ENCODE measurements at places on chromosomes 5 and 9.

DNA sequence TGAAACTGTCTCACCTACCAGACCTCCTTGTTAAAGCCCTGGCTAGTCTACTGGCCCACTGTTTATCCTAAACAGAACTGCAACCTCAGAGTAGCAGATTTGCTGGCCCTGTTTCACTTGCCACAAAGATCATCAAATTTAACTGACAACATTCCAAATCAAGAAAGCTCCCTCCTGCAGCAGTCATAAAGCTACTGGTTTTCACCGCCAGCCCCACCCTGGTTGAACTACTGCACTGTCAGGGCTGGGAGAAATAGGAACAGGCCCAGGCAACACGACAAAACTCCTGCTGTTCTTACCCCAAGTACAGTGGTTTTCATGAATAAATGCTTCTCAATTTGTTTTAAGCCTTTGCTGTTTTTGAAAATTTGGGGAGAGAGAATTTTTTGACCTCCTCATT, 63.0 kb downstream of the NR6A1 start:
- DNase-seq: no peak

DNA sequence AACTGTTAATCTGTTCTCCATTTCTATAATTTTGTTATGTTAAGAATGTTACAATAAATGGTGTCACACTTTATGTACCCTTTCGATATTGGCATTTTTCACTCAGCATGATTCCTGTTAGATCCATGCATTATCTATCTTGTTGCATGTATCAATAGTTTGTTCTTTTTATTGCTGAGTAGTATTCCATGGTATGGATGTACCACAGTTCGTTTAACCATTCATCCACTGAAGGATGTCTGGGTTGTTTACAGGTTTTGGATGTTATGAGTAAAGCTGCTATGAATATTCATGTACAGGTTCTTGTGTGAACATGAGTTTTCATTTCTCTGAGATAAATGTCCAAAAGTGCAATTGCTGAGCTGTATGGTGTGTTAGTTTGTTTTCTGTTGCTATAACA, 26.3 kb upstream of the CCDC112 start:
- no peak for DNase-seq

GRCh38 chr5:4862500-4862899, 277.6 kb upstream of the ADAMTS16 start:
- DNase-seq: no peak

- no peak for DNase-seq
These were observed 25.1 kb downstream of the CEMIP2 start for GRCh38 chr9:71743217-71743705.

DNA sequence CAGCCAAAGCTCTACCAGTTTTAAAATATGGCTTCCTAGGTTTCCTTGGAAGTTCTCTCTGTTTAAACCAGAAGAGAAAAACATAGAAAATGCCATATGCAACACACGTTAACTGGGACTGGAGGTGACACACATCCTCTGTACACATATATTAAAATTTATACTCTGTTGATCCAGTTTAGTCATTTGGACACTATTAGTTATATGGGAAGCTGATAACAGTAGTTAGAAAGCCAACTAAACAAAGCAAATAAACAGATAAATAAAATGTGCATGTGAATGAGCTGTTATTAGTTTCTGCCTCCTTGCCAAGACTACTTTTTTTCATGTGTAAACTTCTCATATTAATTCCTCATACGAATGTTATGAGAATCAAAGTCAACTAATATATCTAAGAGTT, 1249.2 kb upstream of the CDH6 start:
- no peak for DNase-seq

DNA sequence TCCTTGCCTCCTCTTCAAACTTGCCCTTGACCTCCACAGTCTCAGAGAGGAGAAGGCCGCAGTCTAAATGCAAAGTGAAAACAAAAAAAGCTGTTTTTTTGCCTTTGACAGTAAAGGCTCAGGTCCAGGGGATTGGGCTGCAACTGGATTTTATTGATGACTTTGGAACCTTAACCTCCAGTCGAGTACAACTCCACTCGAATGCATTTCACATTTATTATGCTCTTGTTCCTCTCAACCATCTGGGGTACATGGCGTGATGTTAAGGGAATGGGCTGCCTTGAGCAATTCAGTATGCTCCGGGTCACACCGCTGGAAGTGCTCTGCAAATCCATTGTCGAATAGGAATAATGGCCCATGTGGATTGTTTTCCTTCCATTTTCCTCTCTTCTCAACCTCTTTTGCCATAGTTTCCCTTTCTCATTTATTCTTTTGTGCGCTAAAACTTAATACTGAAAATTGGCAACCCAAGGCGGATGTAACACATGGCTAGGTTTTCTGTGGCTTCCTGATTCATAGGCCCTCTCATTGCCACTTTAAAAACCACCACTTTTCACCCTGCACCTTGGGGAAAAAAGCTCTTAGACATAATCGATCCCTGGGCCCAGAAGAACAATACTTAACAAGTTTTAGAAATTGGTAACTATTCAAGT, 34.3 kb downstream of the ITK start:
- DNase-seq: no peak

GRCh38 chr5:132674671-132675506, 1.1 kb downstream of the IL4 start:
- no peak for DNase-seq

DNA sequence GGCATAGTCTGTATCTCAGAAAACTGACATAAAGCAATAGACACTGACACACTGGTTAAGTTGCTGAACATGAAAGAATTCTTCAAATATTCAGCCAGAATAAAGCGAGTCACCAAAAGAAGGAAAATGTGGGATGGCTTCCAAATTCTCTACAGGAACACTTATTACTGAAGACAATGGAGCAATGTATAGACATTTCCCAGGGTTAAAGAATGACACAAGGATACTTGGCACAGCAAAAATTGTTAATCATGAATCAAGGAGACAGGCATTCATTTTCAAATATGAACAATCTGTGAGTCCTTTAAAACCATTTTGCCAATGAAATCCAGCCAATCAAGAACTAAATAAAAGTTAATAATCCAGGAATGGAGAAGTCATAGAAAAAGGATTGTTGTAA, 92.5 kb downstream of the MTX3 start:
- no peak for DNase-seq

- DNase-seq: no peak
These were observed 4.7 kb upstream of the YTHDC2 start for GRCh38 chr5:113508756-113509155.

DNA sequence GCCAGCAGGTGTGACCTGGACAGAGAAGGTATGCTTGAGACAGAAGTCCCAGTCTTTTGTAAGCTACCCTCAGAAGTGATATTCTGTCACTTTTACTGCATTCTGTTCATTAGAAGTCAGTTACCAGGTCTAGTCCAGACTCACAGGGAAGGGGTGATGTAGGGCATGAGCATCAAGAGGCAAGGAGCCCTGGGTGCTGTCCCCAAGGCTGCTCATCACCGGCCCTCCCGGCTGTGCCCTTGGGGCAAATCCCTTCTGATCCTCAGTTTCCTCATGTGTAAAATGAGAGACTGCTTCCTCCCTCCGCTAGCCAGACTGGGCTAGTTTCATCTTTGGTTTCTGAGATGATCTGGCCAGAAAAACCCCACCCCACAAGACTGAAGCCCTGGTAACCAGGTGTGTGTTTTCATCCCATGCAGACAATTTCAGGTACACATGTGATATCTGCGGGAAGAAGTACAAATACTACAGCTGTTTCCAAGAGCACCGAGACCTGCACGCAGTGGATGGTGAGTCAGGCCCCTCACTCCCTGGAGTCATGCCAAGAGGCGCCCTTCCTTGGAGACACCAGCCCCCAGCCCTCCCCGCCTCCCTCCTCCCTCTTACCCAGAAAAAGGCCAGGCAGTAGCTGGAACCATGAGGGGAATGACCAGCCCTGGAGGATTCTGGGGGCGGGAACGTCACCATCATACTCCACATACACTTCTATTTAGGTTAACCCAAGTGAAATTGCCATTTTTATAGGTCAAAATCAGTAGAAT, 71.0 kb downstream of the AMBP start:
- DNase-seq: no peak

- no peak for DNase-seq
These were observed 24.3 kb downstream of the RAD23B start for GRCh38 chr9:107307331-107307730.

GRCh38 chr9:98234245-98234825, 21.1 kb downstream of the TBC1D2 start:
- DNase-seq: no peak

GRCh38 chr9:78663369-78663768, 366.4 kb downstream of the PSAT1 start:
- no peak for DNase-seq

DNA sequence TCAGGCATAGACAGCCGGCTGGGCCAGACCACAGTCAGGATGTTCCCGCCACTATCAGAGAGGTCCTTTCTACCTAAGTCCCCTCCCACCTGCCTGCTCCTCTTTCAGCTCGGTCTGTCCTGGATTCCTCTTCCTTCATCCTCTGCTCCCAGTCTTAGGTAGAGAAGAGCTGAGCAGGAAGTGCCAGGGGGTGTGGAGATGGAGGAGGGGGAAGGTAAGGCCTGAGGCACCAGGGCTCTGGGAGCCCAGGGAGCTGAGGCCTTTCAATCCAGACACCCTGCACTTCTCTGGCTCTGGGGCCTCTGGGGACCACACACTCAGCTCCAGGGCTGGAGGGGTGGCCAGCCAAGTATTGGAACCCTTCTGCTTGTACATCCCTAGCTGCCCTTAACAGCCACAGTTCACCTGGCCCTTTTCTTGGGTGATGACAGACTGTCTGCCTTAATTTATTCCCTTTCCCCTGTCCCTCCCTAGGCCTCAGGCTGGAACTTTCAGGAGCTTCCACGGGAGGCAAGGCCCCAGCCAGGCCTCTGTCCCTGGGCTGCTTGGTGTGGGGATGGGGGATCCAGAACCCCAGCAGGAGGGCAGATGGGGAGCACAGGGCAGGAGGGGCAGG, 15.6 kb downstream of the IRF1 start:
- DNase-seq: no peak

GRCh38 chr5:170681013-170681433, 102.5 kb upstream of the GABRP start:
- no peak for DNase-seq

- no peak for DNase-seq
These were observed 113.6 kb downstream of the DPYSL3 start for GRCh38 chr5:147396070-147396823.

DNA sequence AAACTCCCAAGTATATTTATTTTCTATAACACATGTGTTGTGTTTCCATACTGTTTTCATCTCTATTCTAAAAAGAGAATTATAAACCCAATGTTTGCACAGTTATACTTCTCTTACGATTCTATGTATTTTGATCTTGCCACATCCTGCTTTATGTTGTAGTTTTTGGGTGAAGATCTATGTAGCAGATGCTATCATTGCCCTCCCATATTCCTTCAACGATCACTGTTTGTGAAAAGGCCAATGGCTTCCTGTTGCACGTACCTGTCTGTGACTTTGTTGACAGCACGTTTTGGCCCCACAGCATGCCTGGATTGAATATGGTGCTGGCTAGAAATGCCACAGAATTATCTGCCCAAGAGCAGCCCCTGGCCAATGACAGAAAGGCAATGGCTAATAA, 254.5 kb upstream of the EFNA5 start:
- DNase-seq: no peak

GRCh38 chr9:19946441-19947109, 157.7 kb upstream of the SLC24A2 start:
- no peak for DNase-seq

DNA sequence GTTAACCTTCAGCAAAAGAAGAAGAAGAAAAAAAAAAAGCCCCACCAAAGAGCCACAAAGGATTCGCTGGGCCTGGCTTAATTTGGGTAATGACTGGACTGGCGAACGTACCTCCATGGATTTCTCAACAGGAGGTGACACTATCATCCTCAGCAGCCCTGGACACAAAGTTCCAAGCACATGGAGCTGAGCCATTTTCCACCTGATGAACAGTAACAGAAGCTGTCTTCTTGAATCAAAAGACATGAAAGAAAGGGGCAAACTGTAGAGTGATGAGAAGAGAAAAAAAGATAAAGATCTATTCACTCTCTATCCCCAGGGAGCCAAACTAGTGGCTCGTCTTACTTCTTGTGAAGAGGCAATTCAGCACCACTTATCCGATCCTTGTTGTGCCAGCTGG, 150.2 kb upstream of the TRPM3 start:
- no peak for DNase-seq

DNA sequence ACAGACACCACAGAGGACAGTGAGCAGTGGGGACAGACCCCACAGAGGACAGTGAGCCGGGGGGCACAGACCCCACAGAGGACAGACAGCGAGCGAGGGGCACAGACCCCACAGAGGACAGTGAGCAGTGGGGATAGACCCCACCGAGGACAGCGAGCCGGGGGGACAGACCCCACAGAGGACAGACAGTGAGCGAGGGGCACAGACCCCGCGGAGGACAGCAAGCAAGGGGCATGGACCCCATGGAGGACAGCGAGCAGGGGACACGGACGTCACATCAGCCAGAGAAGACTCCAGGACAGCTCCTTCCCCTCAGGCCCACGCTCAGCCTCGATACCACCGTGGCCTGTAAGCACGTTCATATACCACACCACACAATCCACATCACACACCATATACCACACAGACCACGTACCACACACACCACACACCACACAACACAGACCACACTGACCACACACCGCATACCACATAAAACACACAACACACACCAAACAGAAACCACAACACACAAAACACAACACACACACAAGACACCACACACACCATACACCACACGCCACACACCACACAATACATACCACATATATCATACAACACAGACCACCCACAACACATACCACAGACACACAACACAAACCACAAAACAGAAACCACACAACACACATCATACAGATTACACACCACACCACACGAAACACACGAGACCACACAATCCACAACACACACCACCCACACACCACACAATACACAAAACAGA, 5.2 kb upstream of the ZDHHC11 start:
- DNase-seq: no peak

DNA sequence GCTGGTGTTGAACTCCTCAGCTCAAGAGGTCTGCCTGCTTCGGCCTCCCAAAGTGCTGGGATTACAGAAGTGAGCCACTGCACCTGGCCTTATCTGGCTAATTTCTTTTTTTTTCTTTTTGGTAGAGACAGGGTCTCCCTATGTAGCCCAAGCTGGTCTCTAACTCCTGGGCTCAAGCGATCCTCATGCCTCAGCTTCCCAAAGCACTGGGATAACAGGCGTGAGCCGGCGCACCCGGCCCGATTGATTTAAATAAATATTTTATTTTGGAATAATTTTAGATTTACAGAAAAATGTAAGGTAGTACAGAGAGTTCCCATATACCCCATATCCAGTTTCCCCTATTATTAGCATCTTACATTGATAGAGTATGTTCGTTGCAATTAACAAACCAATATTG, 155.0 kb upstream of the MVB12B start:
- DNase-seq: no peak

DNA sequence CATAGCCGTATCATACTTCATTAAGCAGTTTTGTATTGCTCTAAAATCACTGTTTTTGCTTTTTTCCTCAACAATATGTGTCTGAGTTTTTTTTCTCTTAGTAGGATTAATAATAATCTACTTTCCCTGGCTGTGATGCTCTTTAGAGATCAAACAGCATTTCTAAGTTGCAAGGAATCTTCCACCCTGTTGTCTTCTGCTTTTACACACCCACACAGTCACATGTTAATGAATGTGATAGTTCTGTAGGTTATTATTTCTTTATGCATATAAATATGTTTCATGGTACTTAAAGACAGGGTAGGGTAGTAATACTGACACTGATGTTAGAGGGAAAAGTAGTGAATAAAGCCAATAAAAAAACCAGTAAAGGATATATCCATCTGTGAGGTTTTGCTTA, 29.3 kb downstream of the SLC44A1 start:
- no peak for DNase-seq

GRCh38 chr5:36397901-36398536, 96.3 kb upstream of the RANBP3L start:
- no peak for DNase-seq

Data from activated naive CD8-positive, alpha-beta T cell treated with anti-CD3 and anti-CD28 coated beads, Interleukin-2, amount 50 U/mL, for 16 hours (primary cell).